ENCODE measurements at places on chromosomes 4 and X. TPM values are rescaled to one million over a fixed set of nuclear protein-coding genes. Genes with fewer than 3 reads are reported as not detected.

The KCNE5 gene
- total RNA-seq = 0.52 TPM

The EREG gene
- 7.9 TPM for total RNA-seq

The ARMCX2 gene
- total RNA-seq = 167 TPM

The FRAS1 gene
- 37.8 TPM for total RNA-seq

The TBC1D9 gene
- 45.7 TPM for total RNA-seq

The BTC gene
- total RNA-seq = 0.30 TPM

The RASL11B gene
- 0.20 TPM for total RNA-seq
